PC-9 (cell line): ENCODE measurements at places on chromosomes 4 and X. TPM values are rescaled to one million over a fixed set of nuclear protein-coding genes. Genes with fewer than 3 reads are reported as not detected.
A peak's percentile ranks its signal among the peaks of the same experiment; 100 is the strongest.

Gene ARL9
- not detected in 2 replicates for total RNA-seq

Gene KIAA1210
- total RNA-seq, result not detected in 2 replicates

Gene MAGIX
- 1.8 and 2.0 TPM in 2 replicates for total RNA-seq

Gene TBC1D9
- total RNA-seq, result 17.0 and 17.6 TPM in 2 replicates

Gene PRPS2
- total RNA-seq, result 72.0 and 107 TPM in 2 replicates

Gene PAGE3
- total RNA-seq, result not detected in 2 replicates

DNA sequence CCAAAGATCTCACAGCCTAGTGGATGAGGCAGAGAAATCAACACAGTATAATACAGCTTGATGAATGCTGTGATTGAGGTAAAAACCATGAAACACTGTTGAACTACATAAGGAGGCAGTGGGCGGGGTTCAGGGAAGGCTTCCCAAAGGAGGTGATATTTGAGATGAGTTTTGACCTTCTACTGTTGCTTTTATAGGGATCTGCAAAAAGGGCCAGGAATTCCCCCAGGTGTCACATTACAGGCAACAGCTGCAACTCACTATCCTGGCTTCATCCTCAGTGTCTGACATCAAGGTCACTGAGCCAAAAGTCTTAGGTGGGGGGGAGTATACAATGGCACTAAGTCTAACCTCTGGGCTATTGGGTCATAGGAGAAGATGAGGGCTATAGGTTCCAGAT lies 185.7 kb upstream of the NRK start:
- no peak for DNase-seq

DNA sequence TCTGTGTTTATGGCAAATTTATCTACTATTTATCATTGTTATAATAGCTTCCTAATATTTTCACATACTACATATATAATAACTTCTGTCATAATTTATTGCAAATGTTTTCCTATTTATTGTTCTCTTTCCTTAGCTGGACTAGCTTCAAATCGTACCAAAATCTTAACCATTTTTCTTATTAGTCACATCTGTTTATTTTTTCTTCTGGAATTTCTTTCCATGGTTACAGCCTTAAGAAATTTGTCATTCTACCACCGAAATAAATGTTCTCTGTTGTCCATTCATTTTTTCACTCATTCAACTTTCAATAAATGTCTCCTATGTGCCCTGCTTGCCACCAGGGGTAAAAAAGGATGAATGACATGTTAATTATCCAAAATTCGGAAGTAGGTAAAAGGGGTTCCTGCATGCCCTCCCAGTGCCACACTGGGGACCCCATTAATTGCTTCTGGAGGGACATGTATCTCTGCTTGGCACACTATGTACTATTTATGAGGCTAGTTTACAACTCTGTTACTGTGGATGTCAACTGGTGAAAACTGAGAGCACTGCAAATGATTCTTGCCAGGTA lies 182.1 kb downstream of the SH3KBP1 start:
- DNase-seq, result no peak

DNA sequence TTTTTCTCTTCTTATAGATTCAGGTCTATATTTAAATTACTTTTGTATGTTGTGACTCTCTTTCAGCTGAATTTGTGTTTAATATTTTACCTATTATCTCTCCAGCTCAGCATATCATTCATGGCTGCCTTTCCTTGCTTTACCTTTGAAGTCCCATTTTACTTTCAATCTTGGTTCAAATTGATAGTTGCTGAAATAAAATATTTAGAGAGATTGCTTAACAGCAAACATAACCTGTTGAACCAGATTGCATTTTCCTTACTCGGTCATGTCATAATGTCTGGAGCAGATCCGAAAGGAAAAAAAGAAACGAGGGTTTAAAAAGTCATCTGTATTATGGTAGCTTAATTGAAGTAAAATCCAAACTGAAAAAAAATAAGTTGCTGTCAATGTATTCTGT lies 94.1 kb downstream of the IL1RAPL2 start:
- DNase-seq, result peak; percentile 65

GRCh38 chr4:87946766-87947165 lies 28.7 kb upstream of the SPP1 start:
- DNase-seq, result no peak

GRCh38 chr4:56531149-56531770 lies 25.7 kb downstream of the ARL9 start:
- no peak for DNase-seq

GRCh38 chrX:7689791-7690412 lies 153.1 kb upstream of the VCX start:
- no peak for DNase-seq

DNA sequence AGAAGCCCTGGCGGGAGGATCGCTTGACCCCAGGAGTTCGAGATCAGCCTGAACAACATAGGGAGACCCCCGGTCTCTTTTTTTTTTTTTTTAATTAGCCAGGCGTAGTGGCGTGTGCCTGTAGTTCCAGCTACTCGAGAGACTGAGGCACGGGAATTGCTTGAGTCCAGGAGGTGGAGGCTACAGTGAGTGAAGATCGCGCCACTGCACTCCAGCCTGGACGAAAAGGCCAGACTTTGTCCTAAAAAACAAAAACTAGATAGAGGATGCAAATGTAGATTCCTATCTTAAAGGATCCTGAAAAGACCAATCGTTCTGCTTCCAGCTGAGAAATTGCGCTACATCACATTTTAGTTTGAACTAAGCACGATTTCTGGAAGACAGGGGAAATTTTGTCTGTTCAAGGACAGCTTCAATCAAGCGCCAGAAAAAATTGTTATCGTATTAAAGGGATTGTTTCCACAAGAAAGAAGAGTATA lies 627 bp upstream of the HSD17B11 start:
- DNase-seq, result no peak
